Adrenal gland (tissue), 19 donors: ENCODE measurements at places on chromosomes 2 and 18. TPM values are rescaled to one million over a fixed set of nuclear protein-coding genes. Genes with fewer than 3 reads are reported as not detected.

DNA sequence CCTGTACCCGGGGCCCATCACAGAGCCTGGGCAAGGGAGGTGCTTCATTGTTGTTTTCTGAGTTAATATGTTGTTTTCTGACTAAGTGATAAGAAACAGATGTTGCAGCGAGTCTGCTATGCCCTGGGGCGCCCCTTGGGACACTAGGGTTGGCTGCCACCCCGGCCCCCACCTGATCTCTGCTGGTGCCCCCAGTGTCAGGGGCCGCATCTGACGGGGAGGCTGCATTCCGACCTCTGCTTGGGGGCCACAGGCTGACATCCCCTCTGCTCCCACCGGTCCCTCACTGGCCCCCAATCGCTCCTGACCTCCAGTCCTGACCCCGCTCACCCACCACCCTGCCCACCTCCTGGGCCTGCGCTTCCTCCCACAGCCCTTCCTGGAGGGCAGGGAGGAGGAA lies 65.9 kb downstream of the LONRF2 start:
- no peaks in the 10 kb centered on the region for H3K27me3 ChIP-seq
- H3K36me3 ChIP-seq = no peaks in the 10 kb centered on the region
- H3K4me3 ChIP-seq = no peak overlapping the region
- DNase-seq = no peak

UGT1A5 gene
- total RNA-seq = not detected

ANO7 gene
- total RNA-seq = 5.1 TPM

DNA sequence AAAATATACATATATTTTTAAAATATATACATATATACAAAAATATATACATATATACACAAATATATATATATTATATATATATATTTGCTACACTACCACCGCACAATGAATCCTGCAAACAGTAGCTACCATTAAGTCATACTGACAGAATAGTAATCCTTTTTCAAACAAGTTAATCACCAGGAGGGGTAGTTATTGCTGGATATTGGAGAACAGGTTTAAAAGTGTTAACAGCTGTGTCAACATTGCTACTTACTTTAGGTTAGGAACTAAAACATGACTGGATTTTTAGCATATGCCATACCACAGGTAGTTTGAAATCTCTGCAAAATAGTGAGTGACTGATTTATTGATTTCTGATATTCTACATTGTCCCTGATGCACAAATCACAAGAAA lies 529.1 kb upstream of the CDH7 start:
- H3K4me1 ChIP-seq = no peaks in the 10 kb centered on the region
- DNase-seq = no peak
- no peak overlapping the region for H3K4me3 ChIP-seq
- H3K27me3 ChIP-seq = no peaks in the 10 kb centered on the region
- no peaks in the 10 kb centered on the region for H3K36me3 ChIP-seq

DCDC2C gene
- total RNA-seq = not detected

DNA sequence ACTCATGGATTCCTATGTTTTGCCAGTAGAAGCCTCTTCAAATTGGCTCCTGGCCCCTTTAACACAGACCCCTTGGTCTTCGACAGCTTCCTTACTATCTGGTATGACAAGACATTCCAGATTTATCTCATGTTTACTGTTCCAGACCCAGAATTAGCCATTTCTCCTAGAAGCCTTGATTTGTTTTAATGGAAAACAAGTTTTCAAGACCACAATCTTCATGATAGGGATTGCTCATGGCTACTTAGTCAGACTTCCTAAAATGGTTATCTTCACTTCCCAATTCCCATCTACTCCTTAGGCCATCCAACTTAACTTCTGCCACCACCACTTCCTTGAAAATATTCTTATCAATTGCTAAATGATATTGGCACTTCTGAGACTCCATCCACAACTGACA lies 63.2 kb downstream of the TTC32 start:
- no peaks in the 10 kb centered on the region for H3K4me1 ChIP-seq
- no peaks in the 10 kb centered on the region for H3K27me3 ChIP-seq
- DNase-seq = no peak
- H3K4me3 ChIP-seq = no peak overlapping the region
- no peaks in the 10 kb centered on the region for H3K36me3 ChIP-seq
- no peak overlapping the region for H3K27ac ChIP-seq

- no peaks in the 10 kb centered on the region for H3K27me3 ChIP-seq
- H3K36me3 ChIP-seq = no peaks in the 10 kb centered on the region
- no peak overlapping the region for H3K4me3 ChIP-seq
- H3K27ac ChIP-seq = no peak overlapping the region
Observed at GRCh38 chr2:173239644-173240043, 115.0 kb upstream of the CDCA7 start.

GRCh38 chr18:35348001-35348400 lies 3.8 kb upstream of the ZNF24 start:
- H3K4me3 ChIP-seq = no peak overlapping the region
- H3K27me3 ChIP-seq = no peaks in the 10 kb centered on the region
- peaks cover 22% of the 10 kb centered on the region for H3K4me1 ChIP-seq
- no peak for DNase-seq

DNA sequence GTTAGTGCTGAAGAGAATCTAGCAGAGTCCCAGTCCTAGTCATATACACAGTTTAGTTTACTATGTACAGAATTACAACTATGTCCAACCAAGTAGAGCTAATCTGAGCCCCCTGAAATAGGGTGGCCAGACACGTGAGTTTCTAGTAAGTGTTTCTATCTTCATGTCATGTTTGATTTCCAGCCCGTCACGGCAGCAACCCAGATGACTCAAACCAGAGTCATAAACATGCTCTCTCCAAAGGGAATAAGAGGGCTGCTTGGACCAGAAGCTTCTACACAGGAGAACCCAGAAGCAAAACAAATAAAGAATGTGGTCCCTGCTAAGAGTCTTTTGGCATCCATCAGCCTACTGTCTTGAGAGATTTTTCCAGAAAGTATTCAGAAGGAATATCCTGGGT lies 64.9 kb upstream of the WIPF1 start:
- no peak for DNase-seq
- no peak overlapping the region for H3K27ac ChIP-seq
- H3K36me3 ChIP-seq = no peaks in the 10 kb centered on the region

GCA gene
- total RNA-seq = 18.9 TPM

DNA sequence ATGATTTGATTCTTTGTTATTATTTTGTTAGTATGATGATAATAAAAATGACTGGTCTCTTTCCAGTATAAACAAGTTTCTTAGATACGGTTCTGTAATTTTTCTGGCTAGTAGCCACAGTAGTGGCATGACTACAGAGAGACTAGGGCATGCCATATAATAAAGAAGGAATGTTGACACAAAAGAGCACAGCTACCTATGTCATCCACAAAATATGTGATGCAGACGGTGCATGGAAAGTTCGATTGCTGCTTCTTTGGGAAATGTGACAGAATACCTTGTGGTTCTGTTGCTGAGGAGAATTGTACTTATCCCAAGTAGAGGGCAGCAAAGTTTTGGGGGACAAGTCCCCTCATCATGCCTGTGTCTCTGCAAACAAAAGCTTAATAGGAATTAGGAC lies 26.1 kb upstream of the SETBP1 start:
- no peaks in the 10 kb centered on the region for H3K36me3 ChIP-seq
- no peak for DNase-seq
- no peak overlapping the region for H3K27ac ChIP-seq
- no peaks in the 10 kb centered on the region for H3K27me3 ChIP-seq

- no peaks in the 10 kb centered on the region for H3K36me3 ChIP-seq
- no peak for DNase-seq
- H3K4me1 ChIP-seq = no peaks in the 10 kb centered on the region
- H3K27ac ChIP-seq = no peak overlapping the region
Observed at GRCh38 chr2:9065901-9066300, 62.4 kb upstream of the MBOAT2 start.
